Astrocyte of the cerebellum (primary cell): ENCODE measurements at places on chromosomes 6 and 20.

GRCh38 chr6:152048921-152049320, 241.4 kb downstream of the ESR1 start:
- DNase-seq, result no peak

DNA sequence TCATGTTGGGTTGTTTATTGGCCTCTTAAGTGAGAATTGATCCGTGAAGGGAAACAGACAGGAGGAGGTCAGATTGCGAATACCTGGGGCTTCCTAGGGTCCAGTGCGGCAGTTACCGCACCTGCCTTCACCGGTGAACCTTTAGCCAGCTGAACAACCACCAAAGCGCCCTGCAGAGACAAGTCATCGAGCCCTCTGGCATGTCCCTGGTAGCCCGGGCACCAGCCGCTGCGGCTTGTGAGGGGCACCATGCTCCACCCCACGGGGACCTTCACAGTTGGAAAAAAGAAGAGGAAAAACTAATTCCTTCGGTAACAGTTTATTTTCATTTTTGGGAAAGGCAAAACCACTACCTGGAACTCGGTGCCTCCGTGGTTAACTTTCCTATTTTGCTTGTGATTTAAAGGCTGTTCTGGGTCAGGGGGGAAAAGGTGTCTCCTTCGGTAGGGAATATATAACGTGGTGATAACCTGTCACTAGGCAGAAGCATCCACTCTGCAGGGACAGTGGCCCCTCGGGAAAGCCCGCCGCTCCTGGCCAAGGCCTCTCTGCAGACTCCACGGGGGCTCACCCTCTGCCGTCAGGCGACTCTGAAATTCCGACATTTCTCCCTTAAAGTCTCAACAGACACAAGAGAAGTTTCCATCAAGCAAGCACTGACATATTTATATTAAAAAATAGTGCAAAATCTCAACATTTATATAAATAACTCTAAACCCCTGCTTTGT, 30.7 kb upstream of the ZBP1 start:
- no peak for DNase-seq

DNA sequence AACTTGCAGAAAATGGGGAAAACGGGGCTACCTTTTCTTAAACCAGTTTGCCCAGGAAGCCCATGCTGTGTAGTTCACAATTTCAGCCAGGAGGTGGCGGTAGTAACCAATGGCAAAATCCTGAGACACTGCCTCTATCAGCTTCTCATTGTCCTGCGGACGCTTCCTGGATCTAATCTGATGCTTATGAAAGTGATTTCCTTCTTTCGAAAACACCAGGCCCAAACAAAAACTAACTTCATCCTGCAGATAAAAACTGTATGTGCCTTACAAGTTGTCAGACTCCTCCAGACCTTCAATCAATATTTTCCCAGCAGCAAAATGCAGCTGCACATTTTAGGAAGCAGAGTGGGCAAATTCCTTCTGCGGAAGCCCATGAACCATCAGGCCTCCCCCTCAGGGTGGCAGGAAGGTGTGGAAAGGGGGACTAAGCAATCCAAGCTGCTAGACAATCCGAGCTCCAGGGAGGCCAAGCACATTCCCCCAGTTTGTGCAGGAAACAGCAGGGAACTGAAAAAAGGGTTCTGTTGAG, 88.5 kb downstream of the LY86 start:
- DNase-seq, result peak; percentile 57

GRCh38 chr6:143676437-143677045, 1.2 kb upstream of the PHACTR2 start:
- DNase-seq, result no peak

DNA sequence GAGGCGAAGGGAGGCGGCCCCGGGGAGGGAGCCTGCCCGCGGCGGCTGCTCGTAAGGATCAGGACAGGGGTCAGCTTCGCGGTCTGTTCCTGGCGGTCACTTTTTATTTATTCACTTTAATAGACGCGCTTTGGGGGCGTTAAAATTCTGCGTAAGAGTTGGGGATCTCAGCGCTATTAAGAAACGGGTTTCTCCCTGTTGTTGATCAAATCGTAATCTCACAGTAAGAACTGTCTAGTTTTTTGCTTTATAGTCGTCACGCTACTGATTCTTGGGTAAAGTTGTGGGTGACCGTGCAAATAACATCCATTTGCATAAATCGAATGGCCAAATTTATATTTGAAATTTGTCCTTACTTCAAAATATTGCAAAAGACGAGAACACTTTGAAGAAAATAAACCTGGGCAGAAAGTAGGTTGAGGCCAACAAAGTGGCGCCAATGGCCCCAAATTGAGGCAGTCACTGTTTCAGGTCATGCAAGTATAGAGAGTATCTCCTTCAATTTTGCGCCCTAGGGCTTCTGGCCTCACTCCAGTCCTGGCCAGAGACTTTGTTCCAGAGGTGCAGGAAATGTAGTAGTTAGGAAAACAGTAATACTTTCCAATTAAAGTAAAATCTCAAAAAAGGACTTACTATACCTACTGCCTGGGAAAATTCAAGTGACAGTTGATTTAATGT, 963 bp upstream of the RMND1 start:
- DNase-seq, result no peak

- no peak for DNase-seq
Observed at GRCh38 chr6:53795340-53795701, 516 bp downstream of the LRRC1 start.

GRCh38 chr6:10478187-10479040, 42.7 kb upstream of the GCNT2 start:
- peak; percentile 19 for DNase-seq

DNA sequence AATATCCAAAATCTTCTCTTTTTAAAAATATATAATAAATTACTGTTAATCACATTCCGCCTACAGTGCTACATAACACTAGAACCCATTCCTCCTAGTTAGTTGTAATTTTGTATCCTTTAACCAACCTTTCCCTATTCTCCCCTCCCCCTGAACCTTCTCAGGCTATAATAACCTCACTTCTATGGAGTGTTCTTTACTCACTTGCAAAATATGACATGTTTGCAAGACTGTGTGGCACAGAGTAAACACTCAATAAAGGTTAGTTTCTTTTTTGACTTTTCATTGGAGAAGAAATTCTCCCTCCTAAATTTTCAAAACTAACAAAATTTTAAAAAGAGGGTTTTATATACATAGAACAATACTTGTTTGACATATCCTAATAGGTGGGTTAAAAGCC, 147.0 kb downstream of the FOXA2 start:
- no peak for DNase-seq
